Sciatic nerve (tissue), 2 donors: ENCODE measurements at places on chromosomes 2 and 18. TPM values are rescaled to one million over a fixed set of nuclear protein-coding genes. Genes with fewer than 3 reads are reported as not detected.

Gene TSPYL6
- 0.13 TPM for total RNA-seq

Gene CD8B2
- total RNA-seq: not detected

Gene GPR55
- 0.18 TPM for total RNA-seq

Gene REG3A
- total RNA-seq: 2.3 TPM

Gene CD28
- 3.4 TPM for total RNA-seq

Gene FAM161A
- total RNA-seq: 5.9 TPM

Gene TM4SF20
- total RNA-seq: not detected

Gene CFC1
- not detected for total RNA-seq

Gene LRATD1
- total RNA-seq: 3.0 TPM

Gene UNC80
- total RNA-seq: 0.22 TPM

Gene C1QL2
- not detected for total RNA-seq

Gene SERPINB2
- total RNA-seq: 2.6 TPM

Gene FBLN7
- total RNA-seq: 2.3 TPM

Gene CCDC148
- 2.9 TPM for total RNA-seq

Gene COLEC12
- 19.3 TPM for total RNA-seq

Gene LCT
- 0.04 TPM for total RNA-seq

- DNase-seq: no peak
These were observed 247.5 kb upstream of the LRATD1 start for GRCh38 chr2:14385043-14385442.

- DNase-seq: no peak
These were observed 7.3 kb downstream of the MBD1 start for GRCh38 chr18:50274044-50274442.

DNA sequence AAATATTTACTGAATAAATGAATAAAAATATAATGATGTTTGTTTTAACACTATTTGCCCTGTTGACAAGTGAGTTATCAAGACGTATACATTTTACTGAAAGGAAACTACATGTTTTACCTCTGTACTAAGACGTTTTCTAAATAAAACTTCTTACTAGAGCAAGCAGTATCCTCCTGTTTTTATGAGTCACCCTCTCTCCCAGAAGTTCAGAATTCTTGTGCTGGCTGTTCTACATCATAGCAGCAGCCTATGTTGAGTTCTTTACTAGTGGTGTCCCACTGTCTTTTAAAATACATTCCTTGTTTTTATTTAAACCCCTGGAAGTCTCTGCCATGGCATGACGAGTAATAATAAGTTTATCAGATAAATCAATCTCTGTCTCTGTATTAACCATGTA is 297.4 kb downstream of the CALCRL start:
- no peak for DNase-seq

- DNase-seq: no peak
These were observed 616.8 kb downstream of the NR4A2 start for GRCh38 chr2:155715705-155716104.

GRCh38 chr2:136492901-136493300 is 272.4 kb upstream of the THSD7B start:
- no peak for DNase-seq

GRCh38 chr2:59047373-59047995 is 806.4 kb upstream of the FANCL start:
- no peak for DNase-seq

DNA sequence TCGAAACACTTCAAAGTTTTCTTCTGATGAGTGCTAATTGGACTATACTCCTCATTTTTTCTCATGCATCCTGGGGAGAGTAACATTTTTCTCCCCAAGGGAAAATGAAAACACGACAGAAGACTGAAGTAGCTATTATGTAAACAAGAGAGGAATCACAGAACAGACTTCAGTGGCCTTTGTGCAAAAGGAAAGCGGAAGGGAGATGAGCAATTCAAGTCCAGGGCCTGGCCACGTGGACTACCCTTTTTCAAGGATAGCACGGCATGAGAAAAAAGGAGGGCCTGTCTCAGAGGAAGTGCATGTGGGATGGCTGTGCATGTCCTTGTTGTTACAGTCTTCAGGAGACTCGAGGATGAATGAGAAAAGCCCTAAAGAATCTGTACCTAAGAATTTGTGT is 43.8 kb upstream of the KCNE4 start:
- no peak for DNase-seq

- DNase-seq: no peak
These were observed 23.7 kb upstream of the IMPA2 start for GRCh38 chr18:11957636-11958035.

- peak; percentile 48 for DNase-seq
These were observed 48.2 kb upstream of the BIN1 start for GRCh38 chr2:127155028-127155581.

DNA sequence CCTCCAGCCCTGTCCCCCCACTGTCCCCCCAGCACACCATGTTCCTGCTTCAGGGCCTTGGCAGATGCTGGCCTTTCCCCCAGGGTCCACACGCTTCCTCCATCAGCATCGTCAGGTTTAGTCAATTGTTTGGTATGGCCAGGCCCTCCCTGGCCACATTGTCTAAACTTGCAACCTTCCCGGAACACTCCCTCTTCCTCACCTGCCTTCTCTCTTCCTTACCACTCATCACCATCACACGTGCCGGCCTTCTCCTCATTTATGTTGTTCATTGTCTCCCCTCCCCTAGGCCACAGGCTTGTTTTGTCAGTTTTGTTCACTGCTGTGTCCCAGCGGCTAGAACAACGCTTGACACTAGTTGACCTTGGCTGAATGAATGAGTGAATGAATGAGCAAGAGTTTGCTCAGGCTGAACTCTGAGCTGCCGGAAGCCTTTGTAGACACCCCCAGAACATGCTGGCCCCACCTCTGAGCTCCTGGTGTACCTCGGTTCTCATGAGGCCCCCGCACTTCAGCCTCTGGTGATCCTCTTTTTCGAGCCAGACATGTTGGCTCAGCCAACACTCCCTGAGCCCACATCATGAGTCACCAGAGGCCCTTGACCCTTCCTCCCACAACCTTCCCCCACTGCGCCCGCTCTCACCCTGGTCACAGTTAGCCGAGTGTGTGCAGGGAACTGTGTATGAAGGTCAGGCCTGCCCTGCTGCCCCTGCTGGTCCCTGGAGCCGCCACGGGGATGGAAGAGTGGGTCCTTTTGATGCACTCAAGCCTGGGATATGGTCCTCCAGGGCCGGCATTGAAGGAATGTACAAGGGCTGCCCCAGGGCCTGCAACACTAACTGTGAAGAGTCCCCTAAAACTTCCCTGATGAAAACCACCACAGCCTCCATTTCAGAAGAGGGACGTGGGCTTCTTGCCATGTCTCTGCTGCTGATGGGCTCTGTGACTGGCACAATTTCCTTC is 57.5 kb downstream of the HS1BP3 start:
- peak; percentile 82 for DNase-seq

GRCh38 chr2:83851066-83851465 is 608.0 kb downstream of the SUCLG1 start:
- no peak for DNase-seq

DNA sequence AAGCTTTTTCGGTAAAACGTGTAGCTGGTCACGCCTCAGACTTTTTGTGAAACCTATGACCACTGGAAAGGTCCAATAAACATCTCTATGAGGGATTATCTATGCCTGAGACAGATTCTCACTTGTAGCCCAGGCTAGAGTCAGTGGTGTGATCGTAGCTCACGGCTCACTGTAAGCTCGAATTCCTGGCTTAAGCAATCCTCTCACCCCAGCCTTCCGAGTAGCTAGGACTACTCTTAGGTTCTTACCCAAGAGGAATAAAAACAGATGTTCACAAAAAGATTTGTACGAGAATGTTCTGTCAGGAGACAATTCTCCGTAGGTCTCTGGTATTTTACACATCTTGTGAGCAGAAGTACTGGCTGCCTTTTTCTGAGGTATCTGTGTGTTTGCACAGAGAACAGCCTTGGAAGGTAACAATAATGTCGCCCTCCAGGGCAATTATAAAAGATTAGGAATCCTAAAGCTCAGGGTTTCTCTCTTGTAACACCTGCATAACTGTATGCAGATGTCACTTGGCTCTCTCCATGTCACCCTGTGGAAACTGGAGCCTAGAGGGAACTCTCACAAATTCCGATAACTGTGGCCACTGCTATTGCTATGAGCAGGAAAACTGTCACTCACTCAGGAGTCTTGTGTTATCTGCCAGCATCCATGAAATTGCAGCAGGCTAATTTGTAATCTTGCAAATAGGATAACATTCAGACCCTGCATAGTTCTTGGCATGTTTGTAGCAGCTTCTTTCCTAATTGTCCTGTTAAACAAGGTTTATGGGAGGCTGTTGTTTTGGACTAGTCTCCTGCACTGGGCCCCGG is 25.5 kb upstream of the RALBP1 start:
- DNase-seq: no peak

- DNase-seq: no peak
These were observed 39.8 kb downstream of the IWS1 start for GRCh38 chr2:127486247-127487058.

DNA sequence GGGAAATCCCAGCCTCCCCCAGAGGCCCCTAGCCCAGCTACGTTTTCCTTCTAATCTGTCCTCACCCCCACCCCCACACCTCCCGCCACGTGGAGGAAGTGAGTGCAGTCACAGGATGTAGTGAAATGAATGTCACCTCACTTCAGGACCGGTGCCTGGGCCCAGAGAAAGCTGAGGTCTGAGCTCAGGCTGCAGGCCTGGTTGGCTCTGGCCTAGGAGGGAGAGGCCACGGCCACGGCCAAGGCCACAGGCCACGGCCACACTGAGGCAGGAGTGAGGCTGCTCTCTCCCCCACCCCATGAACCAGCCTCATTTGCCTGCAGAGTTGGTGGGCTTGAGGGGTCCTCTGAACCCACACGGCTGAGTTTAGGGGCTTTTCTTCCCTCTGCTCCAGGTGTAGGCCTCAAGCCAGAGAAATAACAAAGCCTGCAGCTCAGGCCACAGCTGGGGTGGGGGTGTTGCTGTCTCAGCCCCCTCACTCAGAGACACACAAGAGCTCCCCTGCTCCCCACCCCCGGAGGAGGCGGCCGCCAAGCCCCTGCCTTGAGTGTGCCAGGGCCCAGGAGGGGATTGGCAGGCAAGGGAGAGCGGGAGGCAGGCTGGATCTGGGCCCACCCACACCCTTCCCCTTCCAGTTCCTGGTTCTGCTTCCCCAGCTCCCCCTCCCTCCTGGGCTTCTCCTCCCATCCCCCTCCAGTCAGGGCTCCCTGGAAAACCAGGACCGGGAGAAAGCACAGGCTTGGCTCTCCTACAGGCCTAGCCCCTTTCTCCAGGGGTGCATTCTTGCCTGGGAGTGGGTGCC is 27.0 kb downstream of the DNMT3A start:
- peak; percentile 79 for DNase-seq

DNA sequence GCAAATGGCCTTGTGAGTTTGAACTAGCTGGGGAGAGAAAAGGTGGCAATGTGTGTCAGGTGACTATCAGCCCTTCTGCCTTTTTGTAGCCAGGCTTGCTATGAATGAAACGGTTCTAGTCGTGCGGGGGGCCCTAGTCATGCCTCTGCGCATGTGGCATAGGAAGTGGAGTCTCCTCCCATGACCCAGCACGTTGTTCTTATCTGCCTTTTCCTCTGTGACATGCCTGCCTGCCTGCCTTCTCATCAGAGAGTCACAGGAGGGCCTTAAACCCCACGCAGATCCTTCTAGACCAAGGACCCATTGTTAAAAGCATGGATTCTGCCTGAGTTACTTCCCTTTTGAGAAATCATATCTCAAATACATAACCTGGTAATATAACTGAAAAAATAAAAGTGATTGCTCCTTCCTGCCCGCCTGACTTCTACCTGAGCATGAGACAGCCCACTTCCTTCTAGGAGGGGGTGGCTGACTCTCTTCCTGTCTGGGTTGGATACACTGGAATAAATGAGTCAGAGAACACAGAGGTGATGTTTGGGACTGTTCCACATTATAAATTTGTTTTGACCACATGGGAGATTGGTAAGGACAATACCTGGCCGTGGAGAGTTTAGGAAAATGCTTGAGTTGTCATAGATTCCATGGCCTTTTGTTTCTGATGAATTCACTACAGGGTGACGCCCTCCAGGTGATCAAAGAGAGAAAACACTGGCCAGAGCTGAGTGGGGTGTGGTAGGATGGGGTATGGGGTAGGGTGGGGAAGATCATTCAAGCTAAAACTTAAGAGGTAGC is 49.8 kb downstream of the FBLN7 start:
- no peak for DNase-seq

GRCh38 chr18:29063346-29063745 is 886.4 kb upstream of the CDH2 start:
- DNase-seq: no peak

DNA sequence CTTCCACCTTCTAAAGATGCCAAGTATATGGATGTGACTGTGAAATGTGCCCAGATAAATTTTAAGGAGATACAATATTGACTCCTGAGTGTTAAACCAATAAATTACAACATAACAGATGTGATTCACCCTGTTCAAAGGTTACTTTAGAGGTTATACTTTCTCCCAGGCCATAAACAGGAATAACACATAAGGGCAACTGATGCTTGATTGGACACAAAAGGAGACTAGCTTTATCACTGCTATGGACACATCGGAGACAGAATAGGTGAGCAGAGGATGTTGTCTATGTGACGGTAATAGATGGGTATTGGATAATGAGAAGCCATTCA is 31.9 kb upstream of the SLC25A52 start:
- no peak for DNase-seq

DNA sequence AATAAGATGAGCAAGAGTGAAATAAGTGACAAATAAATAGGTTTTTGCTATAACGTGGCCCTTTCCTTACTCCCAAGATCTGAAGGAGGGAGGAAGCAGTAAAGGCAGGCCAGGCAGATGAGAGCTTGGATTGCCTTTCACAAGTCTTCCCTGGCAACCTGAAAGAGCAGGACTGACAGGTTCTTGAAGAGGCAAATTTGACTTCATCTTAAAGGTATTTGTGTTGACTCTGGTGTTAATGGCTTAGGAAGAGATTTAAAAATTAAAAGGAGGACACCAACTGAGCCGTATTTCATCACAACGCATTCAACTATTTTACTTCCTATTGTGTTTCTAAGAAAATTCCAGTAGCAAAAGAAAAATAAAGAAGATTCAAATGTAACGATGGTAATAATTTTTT is 3.2 kb downstream of the STRN start:
- DNase-seq: no peak

DNA sequence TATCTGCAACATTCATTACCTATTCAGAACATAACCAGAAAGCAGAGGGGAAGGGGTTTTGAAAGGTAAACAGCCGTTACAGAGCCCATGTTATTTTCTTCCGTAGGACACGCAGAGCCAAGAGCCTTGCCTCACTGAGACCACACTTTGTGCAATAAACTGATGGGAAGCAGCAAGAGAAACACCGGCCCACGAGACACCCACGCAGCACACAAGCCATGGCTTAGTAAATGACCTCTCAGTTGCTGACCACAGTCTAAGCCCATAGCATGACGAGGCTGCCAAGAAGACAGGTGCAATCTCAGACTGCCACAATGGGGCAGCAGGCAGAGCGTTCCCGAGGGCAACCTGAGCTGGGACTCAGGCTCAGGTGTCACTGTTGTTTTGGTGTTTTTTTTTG is 59.6 kb downstream of the CABYR start:
- no peak for DNase-seq

DNA sequence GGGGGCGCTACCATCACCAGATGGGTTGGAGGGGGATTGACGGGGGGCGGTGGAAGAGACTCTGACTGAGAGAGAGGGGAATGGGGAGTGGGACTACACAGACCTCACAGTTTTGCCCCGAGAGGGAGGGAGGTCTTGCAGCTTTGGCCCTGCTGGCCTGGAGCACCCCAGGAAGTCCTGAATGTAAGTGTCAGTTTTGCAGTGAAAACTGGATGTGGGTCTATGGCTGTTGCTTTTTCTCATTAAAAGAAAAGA is 2.4 kb downstream of the TCF7L1 start:
- DNase-seq: no peak

GRCh38 chr18:58669731-58670378 is 1.4 kb upstream of the MALT1 start:
- DNase-seq: no peak

GRCh38 chr2:223594831-223595230 is 7.3 kb downstream of the SCG2 start:
- DNase-seq: no peak

- no peak for DNase-seq
These were observed 74.7 kb downstream of the ITSN2 start for GRCh38 chr2:24285484-24286152.
